ENCODE measurements at places on chromosomes 7 and 10.
A peak's percentile ranks its signal among the peaks of the same experiment; 100 is the strongest.

DNA sequence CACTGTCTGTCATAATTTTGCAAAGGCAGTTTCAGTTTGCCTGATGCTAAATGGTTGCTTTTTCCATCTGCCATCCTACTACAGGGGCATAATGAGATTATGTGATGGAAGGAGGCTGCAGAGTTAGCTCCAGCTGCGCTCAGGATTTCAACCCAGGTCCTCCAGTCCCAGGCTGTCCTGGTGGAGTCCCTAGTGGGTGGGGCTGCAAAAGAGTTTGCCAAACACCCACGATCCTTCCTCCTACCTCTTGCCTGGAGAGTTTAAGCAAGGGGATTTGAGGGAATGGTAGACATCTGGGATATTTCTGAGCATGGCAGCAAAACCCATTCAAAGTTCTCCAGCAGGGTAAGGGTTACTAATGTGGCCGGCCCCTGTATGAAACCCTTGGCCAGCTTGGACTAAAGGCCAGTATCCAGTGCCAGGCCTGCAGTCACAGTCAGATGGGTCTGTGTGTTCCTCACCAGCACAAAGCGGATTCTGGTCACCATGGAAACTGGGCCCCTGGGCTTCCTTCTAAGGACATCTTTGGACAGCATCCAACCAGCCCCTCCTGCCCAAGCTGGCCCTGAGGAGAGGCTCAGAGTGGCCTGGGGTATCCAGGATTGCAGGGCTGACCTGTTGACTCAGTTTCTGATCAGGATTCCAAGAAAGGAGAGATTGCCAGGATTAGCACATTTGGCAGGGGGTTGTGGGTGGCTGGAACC, 42.7 kb upstream of the CHST3 start:
- no peak for DNase-seq

GRCh38 chr7:4272141-4272540, 410.0 kb upstream of the FOXK1 start:
- DNase-seq = no peak

DNA sequence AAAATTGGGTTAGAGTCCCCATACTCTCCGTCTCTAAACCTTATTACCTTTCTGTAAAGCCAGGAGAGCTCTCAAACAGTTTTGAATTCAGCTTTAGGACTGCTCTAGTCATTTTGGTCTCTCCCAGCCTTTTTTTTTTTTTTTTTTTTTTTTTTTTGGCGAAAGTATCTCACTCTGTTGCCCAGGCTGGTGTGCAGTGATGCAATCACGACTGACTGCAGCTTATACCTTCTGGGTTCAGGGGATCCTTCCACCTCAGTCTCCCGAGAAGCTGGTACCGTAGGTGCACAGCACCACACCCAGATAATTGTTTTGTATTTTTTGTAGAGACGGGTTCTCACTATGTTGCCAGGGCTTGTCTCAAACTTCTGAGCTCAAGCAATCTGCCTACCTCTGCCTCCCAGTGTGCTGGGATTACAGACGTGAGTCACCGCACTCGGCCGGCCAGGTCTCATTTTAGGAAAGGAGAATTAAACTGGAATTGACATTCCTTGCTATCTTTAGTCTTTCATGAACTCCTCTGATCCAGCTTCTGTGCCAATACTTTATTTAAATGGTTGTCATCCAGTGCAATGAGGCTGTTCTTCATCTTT, 31.4 kb upstream of the RSU1 start:
- DNase-seq = no peak

DNA sequence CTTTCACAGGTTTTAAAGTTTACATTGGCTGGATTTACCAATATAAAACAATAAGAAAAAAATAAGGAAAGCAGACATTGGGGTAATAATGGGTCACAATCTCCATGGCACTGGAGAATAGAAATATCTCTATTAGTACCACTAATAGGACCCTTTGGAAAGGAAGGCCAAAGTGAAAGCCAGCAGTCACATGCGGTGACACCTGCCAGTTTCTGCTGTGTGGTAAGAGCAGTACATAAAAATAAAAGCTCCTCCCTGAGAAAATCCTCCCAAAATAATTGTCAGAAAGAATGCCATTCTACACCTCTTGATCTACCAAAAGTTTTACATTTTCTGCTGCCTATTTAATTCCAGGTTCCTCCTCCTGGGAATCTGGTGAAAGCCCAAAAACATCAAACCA, 30.4 kb upstream of the SLC13A1 start:
- DNase-seq = no peak

GRCh38 chr10:89207181-89207800, at the start of gene CH25H:
TSS of gene CH25H (minus strand) at chr10:89207317. CDS start at chr10:89207292, 25 bp downstream.
- DNase-seq = peak; percentile 51

DNA sequence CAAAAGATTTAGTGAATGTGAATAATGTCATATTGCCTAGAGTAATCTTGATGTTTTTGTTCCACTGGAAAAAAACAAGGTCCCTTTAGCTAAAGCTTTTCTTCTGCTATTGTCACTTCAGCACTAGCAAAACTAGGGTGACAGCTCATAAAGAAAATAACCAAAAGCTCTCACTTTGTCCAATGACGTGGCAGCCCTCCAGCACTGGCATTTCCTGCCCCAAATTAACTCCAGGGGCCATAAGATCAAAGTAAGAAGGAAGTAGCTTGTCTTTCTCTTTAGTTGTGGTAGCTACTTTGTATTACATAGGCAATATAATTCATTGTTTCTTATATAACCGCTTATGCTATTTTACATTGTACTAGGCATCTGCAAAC, 47.3 kb downstream of the LRRN3 start:
- DNase-seq = no peak

DNA sequence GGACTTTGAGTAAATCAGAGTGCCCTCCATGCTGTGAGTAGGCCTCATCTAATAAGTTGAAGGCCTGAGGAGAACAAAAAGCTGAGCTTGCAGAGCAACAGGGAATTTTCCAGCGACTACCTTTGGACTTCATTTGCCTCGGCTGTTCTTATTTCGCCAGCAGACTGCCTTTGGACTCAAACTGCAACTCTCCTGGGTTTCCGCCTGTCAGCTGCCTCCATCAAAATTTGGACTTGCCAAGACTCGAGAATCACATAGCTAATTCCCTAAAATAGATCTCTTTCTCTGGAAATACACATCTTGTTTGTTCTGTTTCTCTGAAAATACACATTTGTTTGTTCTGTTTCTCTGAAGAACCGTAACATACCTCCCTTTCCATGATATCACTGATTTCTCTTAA, 93.8 kb downstream of the ITGB8 start:
- DNase-seq = no peak

- DNase-seq = no peak
These were observed 618.2 kb upstream of the MGMT start for GRCh38 chr10:128848810-128849209.

- no peak for DNase-seq
These were observed 28.8 kb upstream of the GPR26 start for GRCh38 chr10:123637326-123637880.

DNA sequence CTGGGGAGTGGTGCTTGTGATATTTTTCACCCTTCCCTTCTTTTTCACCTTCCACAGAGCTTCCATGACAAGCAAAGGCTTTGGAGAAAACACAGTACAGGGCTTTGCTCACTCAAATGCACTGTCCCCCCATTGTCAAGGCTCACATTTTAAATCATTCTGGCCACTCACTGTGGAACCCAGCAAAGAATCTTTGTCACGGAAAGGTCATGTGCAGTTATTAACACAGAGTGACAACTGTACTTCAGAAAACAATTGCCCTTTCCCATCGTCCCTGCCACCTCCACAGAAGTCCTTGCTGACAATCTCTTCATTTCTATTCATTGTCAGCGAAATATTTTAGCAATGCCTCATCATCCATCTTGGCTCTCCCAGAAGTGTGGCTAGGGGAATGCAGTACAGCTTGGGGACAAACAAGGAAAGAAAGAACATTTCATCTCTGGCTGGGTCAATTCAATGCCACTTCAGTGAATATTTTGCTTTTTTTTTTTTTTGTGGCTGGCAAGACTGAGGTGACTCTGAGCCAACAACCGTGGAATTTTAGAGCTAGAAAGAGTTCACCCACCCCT, 851.0 kb downstream of the KCNMA1 start:
- DNase-seq = no peak

GRCh38 chr10:43255634-43256431, 11.0 kb downstream of the RASGEF1A start:
- DNase-seq = no peak

- DNase-seq = no peak
These were observed 39.5 kb downstream of the KLF6 start for GRCh38 chr10:3745521-3745920.

GRCh38 chr7:25758559-25758958, 393.4 kb upstream of the NFE2L3 start:
- no peak for DNase-seq

DNA sequence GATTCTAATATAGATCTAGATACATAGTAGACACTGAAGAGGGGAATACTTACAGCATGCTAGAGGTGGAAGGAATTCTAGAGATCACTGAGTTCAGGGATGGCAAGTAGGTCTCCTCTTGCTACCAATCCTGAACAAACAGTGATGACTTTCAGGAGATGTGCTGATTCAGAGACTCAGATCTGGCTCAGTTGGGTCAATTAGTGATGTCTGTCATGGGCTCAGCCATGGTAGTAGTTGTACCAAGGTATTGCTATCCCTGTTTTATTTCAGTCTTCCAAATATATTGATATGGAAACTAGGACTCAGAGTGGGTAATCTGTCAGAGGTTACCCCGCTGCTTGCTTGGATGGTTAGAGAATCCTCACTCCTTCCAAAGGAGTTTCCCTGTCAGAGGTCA, 38.5 kb downstream of the UNC5B start:
- no peak for DNase-seq

DNA sequence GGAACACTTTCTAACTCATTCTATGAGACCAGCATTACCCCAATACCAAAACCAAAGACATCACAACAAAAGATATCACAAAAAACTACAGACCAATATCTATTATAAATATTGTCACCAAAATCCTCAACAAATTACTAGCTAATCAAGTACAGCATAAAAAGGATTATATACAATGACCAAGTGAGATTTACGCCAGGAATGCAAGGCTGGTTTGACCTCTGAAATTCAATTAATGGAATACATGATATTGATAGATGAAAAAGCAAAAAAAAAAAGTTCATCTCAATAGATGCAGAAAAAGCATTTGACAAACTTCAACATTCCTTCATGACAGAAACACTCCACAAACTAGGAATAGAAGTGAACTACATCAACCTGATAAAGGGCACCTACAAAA, 175.3 kb downstream of the LCOR start:
- no peak for DNase-seq

- no peak for DNase-seq
These were observed 11.4 kb downstream of the IRF5 start for GRCh38 chr7:128948976-128949760.

DNA sequence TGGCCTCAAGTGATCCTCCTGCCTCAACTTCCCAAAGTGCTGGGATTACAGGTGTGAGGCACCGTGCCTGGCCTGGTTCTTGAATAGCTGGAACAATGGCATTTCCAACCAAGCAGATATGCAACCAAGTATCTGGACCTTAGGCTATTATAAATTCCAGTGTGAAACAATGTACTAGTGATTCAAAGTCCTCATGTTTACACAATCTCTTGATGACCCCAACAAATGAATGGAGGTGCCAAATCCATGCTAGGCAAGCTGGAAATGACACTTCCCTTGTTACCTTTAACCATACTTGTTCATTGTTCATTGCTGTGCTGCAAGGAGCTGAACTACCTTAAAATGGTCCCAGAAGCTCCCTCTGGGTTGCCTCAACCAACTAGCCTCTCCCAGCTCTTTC, 282.2 kb upstream of the KLF14 start:
- DNase-seq = no peak

DNA sequence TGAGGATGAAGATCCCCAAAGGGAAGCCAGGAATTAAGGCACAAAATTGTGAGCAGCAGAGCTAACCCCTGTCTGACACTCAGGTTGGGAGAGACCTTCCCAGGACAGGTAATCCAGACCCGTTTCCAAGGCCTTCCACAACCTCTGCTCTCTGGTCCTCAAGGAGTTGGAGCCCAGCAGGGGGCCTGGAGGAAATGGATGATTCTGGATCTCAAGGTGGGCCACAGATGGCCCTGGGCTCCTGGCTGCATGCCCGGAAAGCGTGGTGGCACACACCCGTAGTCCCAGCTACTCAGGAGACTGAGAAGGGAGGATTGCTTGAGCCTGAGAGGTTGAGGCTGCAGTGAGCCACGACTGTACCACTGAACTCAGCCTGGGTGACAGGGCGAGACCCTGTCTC, 42.3 kb downstream of the DPYSL4 start:
- DNase-seq = no peak

GRCh38 chr10:27247441-27247840, 6.8 kb upstream of the ACBD5 start:
- no peak for DNase-seq

- DNase-seq = no peak
These were observed 123.9 kb downstream of the TNS3 start for GRCh38 chr7:47458057-47458456.

GRCh38 chr10:64358907-64359306, 837.7 kb downstream of the REEP3 start:
- DNase-seq = no peak

- DNase-seq = peak; percentile 32
These were observed 648.5 kb upstream of the LRRN3 start for GRCh38 chr7:110442381-110442837.

DNA sequence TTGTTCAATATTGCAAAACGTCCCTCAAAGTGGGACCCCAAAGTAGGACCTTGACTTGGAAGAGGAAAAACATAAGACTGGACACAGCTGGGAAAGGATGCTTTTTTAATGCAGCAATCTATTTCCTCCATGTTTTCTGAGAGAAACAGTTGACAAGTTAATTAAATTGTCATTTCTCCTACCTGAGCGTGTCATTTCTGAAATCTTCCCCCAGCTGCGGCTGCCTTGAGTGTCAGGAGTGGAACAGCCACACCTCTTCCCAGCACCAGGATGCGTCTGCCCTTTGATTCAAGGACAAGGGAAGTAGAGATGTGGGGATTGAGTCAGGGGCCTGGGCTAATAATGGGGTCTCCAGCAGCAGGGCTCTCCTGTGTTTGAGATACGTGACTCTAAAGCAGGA, 171.3 kb downstream of the HECW1 start:
- no peak for DNase-seq

DNA sequence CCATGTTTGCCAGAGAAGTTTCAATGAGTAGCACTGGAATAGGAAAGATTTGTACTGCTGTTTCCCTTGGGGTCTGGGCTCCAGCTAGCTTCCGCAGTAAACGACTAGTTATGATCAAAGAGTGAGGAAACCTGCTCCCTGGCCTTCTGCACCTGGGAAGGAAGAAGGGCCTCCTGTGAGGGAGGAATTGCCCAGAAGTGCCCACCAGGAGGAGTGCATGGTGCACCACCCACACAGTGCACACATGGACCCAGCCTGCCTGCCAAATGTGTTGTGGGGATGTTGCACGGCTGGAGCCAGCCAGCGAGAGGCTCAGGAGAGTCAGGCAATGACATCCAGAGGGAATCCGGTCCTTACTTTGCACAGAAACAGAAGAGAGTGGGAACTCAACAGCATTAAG, 27.0 kb upstream of the FAM107B start:
- no peak for DNase-seq

- DNase-seq = no peak
These were observed 57.0 kb downstream of the AP3M1 start for GRCh38 chr10:74093530-74094164.

GRCh38 chr10:94076325-94076841, 82.7 kb downstream of the PLCE1 start:
- no peak for DNase-seq

- DNase-seq = no peak
These were observed 11.9 kb upstream of the INPP5F start for GRCh38 chr10:119713744-119714483.

GRCh38 chr7:112116894-112117293, 89.3 kb downstream of the DOCK4 start:
- no peak for DNase-seq

- DNase-seq = no peak
These were observed 1.2 kb downstream of the PRRT4 start for GRCh38 chr7:128360359-128360678.

- no peak for DNase-seq
These were observed 161.1 kb downstream of the RPS24 start for GRCh38 chr10:78194539-78195402.
